ENCODE measurements at places on chromosomes 16 and 17.

DNA sequence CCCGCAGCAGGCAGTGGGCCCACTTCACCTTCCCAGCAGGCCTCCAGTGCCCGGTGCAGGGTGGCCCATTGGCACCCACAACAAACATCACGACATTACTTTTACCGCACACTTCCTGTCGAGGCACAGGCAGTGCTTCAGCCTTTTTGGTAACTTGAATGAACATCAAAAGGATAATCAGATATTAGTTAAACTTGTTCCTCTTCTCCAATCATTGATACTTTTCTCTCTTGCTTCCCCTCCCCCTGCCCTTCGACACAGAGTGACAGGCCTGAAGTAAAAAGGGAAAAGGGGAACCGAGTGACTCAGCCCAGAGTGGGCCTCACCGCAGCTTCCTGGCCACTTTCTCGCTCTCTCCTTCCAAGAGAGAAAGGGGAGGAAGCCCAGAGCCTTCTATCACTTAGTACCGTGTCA lies 507.0 kb downstream of the MAF start:
- DNase-seq, result no peak

GRCh38 chr17:7441266-7441665 lies 2.0 kb downstream of the FGF11 start:
- no peak for DNase-seq

- no peak for DNase-seq
Measured at GRCh38 chr16:31006086-31006385, 4.4 kb downstream of the STX1B start.

DNA sequence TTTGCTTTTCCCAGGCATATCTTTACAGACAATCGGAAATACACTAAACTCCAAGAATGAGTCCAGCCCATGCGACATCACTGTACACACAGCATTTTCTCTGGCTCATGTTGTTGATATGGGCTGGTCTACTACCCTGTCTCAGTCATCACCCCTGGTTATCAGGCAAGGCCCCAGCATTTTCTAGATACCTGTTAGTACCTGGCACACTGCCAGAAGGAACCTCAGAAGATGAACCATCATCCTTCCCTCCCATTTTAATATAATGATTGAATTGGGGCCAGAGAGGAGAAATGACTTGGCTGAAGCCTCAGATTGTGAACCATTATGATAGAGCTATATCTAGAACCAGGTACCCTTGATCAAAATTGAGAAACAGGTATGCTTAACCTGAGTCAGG lies 406.2 kb downstream of the CDH11 start:
- DNase-seq, result no peak

DNA sequence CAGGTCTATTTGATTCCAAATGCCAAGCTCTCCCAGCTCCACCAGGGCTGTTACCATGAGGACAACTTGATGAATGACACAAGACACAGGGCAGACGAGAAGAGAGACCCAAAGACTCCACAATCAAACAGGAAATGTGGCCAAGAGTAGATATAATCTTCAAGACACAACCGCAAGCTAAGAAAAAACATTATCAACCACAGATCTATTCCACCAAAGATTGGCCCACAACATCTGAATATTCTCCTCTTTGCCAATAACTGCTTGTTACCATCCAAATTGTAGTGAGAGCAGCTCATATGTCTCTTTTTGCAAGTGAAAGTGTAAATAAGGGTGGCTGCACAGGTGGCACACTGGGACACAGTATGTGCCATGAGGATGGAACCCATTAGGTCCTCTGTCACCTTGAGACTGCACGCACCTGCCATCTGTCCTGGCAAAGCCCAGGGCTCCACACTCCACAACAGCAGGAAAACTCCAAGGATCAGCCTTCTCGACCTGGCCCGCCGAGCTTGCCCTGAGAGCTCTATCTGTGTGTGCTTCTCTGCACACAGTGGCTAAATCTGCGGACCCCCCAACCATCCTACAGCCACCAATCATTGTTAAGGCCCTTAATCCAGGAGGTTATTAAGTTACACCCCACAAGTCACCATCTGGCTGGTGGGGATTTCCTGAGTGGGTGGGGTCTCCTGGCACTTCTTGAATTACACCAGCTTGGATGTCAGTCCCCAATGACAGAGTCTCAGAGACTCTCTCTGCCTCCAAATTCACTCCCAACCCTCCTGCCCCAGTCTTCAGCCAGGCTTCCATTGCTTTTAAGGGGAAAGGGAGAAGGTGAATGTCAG lies 50.5 kb downstream of the DYNLRB2 start:
- DNase-seq, result no peak

- DNase-seq, result no peak
Measured at GRCh38 chr16:8621222-8621571, 301 bp upstream of the METTL22 start.

DNA sequence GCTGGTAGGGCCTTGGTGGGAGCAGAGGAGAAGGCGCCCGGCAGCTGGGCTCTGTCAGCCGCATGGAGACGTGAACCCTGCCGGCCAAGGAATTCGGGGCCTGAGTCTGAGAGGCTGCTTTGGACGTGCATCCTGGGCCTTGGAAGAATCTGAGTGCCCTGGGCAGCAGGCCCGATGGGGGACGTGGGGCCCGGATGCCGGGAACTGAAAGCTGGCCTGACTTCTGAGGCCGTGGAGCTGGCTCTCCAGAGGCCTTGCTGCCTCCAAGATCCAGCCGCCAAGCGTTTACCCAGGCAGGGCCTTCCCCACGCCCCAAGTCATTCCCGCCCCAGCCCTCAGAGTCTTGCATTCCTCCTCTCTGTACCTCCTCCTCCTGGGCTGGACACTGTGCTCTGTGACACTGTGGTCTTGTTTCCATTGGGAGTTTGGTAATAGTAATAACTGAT lies 37.2 kb downstream of the NKD1 start:
- no peak for DNase-seq

DNA sequence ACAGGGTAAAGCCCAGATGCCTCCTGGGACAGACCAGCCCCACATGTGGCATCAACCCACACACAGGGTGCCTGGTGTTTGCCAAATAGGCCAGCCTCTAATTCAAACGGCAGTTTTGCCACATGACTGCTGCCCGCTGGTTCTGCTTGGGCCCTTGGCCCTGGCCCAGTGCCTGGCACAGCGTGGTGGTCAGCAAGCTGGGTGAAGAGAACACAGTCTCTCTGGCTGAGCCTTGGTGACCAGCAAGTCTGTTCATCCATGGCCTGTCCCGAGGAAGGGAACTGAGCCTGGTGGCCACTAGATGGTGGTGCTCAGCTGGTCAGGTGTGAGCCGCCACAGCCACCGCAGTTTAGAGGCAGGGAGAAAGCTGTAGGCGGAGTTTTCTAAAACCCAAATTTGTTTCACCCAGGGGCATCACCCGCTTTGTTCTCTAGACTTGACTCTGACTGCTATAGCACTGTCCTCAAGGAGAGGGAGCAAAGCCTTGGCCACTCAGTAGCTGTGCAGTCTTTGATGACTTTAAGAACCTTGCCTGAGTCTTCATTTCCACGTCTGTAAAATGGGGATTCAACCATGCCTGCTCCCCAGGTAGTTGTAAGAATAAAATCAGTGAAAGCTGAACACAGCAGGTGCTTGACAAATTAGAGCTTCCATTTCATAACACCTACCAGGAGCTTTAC lies 4.7 kb upstream of the GFAP start:
- no peak for DNase-seq

GRCh38 chr16:51818342-51818944 lies 667.4 kb upstream of the SALL1 start:
- DNase-seq, result no peak

- DNase-seq, result no peak
Measured at GRCh38 chr16:53257001-53257400, 177.3 kb upstream of the RBL2 start.

GRCh38 chr16:543301-544164 lies 16.0 kb downstream of the CAPN15 start:
- DNase-seq, result no peak

DNA sequence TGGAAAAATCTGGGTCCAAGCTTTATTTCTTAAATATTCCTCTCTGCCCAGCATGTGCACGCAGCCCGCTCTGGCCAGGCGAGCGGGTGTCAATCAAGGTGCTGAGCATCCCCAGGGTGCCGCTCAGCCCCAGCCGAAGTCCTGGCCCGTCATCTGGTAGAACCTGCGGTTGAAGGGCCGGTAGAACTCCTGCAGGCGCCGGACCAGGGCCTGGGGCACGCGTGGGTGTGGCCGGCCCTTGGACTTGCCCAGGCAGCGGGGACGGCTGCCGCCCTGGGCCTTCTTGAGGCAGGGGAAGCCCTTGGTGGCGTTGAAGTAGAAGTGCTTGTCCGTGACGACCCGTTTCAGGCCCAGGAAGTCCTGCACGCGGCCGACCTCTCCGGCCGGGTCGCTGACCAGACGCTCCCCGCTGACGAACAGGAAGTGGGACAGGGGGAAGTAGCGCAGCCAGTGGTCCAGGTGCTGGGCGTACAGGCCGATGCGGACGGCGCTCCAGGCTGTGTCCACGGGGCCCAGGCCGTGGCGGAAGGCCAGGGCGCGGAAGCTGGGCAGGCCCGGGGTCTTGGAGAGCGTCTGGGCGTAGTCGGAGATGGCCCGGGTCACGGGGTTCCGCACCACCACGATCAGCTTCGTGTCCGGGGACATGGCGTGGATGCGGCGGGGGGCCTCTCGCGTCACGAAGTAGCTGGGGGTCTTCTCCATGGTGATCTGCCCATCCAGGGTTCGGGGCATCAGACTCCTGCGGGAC lies 6.6 kb downstream of the HS3ST6 start:
- DNase-seq, result no peak

DNA sequence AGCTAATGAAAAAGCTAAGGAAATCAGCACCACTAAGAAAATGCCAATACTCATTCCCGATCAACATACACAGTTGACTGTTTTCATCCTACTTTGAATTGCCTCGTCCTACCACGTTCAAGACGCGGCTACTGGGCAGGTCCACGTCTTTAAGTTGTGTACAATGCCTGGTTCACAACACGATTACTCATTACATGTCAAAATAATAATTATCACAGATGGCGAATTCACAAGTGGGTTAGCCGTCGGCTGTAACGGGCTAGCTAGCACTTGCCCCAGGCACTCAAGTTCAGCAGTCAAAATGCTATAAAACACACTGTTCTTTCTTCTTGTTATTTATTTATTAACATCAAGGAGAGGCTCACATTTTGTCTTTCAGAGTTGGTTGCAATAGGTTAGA lies 124.2 kb downstream of the ZFHX3 start:
- no peak for DNase-seq

DNA sequence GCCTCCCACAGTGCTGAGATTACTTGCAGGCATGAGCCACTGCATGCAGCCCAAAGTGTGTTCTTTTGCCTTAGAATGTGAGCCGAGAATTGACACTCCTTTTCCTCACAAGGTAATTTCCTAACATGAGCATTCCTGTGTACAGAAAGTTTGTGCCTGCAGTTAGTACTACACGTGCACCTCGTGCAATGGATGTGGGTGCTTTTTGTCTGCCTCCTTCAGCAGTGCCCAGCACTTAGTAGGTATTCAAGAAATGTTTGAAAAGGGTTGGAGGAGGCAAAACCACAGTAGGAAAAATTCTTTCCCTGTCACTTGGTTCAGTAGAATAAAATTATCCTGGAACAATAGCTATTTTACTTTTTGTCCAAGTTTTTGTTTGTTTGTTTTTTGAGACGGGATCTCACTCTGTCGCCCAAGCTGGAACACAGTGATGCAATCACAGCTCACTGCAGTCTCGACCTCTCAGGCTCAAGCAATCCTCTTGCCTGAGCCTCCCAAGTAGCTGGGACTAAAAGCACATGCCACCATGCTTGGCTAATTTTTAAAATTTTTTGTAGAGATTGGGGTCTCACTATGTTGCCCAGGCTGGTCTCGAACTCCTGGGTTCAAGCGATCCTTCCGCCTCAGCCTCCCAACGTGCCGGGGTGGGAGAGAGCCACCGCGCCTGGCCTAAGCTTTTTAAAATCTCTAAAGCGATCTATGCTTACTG lies 2.4 kb downstream of the NDE1 start:
- no peak for DNase-seq

DNA sequence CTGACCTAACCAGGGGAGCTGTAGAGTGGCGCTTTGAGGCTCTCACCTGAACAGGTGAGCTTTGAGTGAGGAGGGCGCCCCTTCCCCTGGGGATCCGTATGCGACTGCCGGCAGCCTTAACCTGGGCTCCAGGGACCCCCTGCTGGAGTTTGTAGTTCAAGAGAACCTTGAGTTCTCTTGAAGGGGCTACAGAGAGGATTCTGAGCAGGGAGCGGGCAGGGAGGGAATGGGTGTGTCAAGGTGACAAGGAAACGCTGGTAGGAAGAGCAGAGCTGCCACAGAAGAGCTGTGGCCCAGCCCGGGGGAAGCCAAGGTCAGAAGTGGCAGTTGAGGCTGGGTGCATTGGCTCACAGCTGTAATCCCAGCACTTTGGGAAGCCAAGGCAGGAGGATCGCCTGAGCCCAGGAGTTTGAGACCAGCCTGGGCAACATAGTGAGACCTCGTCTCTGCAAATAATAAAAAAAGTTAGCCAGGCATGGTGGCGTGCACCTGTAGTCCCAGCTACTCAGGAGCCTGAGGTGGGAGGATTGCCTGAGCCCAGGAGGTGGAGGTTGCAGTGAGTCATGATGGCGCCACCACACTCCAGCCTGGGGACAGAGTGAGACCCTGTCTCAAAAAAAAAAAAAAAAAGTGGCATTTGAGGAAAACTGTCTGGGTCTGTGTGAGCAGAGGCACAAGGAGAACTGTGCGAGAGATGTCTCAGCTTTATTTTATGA lies 1.2 kb downstream of the LLGL2 start:
- no peak for DNase-seq

- DNase-seq, result peak; percentile 52
Measured at GRCh38 chr17:40323391-40324381, 14.7 kb downstream of the RARA start.
